ENCODE measurements at places on chromosomes 1 and 21.

DNA sequence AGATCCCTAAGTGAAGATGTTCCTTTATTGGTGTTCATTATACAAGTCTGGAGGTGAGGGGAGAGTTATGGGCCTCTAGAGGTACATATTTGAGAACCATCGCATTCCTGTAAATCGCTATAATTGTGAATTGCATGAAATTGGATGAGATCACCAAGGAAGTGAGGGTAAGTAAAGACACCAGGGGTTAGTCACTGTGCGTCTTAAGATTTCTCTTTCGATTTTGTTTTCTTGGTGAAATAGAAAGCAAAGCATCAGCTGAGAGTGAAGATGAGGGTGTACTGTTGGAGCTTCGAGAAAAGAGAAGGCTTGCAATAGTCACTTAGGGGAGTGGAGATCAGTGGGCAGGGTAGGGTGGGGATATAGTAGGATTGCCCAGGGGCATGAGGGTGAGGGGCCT lies 82.1 kb downstream of the RAVER2 start:
- no peak for DNase-seq

DNA sequence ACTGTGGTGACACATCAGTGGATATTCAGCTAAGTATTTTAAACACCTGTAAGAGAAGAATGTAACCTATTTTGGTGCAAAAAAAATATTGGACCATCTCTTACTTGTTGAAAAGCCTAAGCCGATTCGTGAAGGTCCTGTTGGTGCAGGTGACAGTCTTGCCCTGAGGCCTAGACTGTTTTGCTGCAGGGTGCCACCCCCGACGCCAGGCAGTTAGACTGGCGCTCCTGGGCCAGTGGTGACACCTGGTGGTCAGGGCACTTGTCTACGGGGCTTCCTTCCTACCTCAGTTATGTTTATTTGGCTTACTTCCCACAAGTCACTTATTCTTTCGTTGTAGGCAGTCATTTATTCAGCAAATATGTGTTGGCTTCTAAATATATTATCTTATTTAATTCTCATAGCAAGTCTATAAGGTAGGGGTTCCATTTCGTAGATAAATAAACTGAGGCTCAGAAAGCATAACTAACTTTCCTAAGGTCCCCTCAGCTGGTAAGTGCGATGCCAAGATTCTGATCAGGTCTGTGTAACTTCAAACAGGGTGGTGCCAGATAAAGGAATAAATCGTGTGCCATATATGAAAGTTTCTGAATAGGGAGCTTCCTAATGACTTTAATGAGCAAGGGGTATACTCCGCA lies 1.9 kb downstream of the EEIG2 start:
- DNase-seq = peak; percentile 71

- DNase-seq = no peak
Measured at GRCh38 chr1:228376262-228376628, 30.4 kb downstream of the TRIM11 start.

DNA sequence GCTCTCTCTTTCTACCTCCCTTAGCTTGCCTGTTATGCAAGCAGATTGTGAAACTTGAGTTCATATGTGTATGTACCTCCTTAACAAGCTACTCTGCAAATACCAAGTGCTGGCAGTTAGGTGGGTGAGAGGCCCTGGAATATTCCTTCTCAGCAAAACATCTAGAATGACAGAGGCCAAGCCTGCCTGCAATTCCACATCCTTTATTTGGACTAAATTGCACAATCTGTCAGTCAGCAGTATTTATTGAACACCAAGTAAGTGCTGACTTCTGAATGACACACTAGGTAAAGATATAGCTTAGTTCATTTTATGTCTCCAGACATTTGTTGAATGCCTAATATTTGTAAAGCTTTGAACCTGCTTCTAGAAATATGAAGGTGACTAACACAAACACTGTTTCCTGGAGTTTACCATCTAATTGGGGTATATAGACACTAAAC lies 87.5 kb downstream of the RGL1 start:
- no peak for DNase-seq

- no peak for DNase-seq
Measured at GRCh38 chr1:210797422-210797821, 336.5 kb downstream of the KCNH1 start.

- DNase-seq = no peak
Measured at GRCh38 chr21:14541841-14542490, 4.1 kb downstream of the SAMSN1 start.

- DNase-seq = no peak
Measured at GRCh38 chr1:57848406-57848805, 424.5 kb upstream of the DAB1 start.

- no peak for DNase-seq
Measured at GRCh38 chr21:42782723-42783242, 96.6 kb downstream of the WDR4 start.

DNA sequence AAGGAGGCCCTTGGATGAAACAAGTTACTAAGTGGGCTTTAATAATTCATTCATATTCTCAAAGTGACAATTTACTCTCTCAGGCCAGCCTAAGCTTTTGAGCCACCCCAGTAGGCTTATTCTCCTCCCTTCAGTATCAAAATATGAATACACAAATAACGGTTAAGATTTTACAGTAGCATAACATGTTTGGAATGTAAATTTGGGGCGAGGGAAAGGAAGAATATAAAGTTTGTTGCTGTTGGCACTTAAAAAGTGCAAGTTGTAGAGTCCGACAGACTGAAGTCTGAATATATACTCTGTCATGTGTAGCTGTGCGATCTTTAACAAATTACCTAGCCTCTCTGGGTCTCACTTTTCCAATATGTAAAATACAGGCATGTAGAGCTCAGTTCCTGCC lies 22.6 kb upstream of the MYSM1 start:
- no peak for DNase-seq

- DNase-seq = no peak
Measured at GRCh38 chr1:9761855-9762254, 61.9 kb downstream of the CLSTN1 start.

DNA sequence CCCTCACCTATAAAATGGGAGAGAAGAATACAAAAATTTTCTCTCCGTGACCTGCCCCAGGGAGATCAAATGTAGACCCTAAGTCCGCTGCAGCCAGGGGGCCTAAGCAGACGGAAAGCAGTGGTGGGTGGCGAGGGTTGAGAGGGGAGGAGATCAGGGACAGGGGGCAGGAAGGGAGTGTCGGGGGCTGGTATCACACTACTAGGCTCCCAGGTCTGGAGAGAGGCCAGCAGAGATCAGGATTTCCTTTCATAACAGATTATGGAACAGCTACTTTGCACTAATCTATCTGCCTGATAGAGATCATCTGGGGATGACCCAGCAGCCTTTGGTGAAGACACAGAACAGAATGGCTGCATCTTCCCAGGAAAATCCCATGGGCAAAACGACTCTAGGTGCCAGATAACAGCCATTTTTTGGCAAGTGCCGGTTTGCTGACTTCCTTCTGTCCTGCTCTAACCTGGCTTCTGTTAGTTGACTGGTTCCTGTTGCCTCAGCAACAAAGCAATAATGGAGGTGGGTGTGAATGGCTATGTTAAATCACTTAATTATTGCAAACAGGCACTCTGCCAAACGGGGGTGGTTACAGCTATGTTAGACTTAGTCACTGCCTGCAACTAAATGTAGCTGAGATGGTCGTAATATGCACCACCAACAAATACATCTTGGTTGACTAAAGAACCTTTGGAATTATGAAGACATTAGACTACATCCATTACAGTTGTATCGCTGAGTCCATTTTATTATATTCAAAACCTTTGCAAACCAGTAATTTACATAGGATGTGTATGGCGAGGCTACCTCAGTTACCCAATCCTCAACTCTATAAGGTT lies 30.0 kb upstream of the EPS8L3 start:
- peak; percentile 97 for DNase-seq

DNA sequence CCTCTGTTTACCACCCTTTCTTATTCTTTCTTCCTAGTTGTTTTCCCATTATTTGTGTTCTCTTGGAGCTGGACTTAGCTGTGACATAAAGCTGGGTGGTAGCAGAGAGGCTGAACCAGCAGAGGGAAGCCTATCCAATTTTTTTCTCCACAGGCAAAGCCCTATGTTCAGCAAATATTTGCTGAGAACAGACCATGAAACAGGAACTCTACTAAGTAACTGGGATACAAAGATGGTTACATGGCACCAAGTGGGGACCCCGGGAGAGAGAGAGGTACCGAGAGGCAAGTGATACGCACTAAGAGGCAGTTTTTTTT lies 6.6 kb downstream of the CFAP141 start:
- no peak for DNase-seq

DNA sequence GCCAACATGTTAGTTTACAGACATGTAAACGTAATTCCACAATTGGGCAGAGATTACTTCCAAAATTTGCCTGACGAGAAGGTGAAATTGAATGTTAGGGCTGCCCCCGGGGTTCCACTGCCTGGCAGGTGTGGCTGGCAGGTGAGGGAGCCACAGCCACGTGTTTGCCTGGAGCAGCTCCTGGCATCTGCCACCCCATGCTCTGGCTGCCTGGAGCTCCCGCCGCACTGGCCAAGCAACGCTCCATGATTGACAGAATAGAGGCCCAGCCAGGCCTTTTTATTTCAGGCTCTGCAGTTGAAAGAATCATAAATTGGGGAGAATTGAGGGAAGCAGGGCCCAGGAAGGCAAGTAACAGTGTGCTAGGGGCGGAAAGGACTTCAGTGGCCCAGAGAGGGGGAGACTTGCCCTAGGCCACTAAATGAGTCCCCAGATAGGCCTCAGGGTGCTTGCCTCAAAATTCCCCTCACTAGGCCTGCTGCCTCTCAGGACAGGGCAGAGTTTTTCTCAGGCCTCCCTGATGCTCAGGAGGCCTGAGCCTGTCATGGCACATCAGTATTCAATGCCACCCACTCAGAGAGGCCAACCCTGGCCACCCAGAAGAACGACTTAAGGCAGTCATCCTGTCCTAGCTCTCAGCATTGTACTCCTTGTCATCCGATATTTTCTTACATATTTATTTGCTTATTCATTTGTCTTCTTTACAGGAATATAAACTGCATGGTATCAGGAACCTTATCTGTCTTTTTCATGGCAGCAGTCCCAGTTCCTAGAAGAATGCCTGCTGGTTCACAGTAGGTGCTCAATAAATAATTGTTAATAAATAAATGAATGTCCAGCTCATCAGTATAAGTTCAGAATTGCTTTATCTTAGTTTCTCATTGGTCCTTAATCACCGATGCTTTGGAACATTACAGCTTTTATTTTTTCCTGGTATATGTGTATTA lies 16.6 kb upstream of the S1PR1 start:
- no peak for DNase-seq

DNA sequence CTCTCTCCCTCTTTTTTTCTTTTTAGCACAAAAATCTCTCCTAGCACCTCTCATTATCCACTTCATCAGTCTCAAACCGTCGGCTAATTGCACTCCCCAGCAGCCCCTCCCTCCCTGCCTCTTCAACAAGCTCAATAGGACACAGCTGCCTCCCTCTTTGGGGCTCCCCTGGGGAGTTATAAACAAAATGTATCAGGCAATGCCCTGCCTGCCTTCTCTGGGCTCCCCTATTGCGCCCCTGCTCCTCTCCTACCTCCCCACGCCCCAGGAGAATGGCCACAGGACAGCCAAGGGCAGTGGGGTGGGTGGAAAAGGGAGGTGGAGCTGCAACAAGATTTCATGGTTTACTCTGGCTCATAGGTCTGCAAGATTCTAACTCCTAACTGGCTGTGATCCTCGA lies 147.1 kb upstream of the GRIK3 start:
- DNase-seq = no peak

DNA sequence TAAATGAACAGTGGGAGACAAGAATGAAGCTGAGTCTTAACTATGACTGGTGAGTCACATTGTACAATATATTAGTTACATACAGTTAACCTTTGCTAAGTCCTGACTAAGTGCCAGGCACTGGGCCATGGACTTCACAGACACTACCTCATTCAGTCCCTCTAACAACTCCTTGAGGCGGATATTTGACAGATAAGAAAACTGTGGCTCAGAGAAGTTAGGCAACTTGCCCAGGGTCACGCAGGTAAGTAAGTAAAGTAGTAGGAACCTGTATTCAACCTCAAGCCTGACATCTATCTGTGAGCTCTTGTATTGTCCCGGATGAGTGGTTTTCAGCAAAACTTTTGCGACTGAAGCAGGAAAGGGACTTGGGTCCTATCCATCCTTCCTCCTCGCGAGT lies 62.1 kb downstream of the GNG12 start:
- DNase-seq = no peak

DNA sequence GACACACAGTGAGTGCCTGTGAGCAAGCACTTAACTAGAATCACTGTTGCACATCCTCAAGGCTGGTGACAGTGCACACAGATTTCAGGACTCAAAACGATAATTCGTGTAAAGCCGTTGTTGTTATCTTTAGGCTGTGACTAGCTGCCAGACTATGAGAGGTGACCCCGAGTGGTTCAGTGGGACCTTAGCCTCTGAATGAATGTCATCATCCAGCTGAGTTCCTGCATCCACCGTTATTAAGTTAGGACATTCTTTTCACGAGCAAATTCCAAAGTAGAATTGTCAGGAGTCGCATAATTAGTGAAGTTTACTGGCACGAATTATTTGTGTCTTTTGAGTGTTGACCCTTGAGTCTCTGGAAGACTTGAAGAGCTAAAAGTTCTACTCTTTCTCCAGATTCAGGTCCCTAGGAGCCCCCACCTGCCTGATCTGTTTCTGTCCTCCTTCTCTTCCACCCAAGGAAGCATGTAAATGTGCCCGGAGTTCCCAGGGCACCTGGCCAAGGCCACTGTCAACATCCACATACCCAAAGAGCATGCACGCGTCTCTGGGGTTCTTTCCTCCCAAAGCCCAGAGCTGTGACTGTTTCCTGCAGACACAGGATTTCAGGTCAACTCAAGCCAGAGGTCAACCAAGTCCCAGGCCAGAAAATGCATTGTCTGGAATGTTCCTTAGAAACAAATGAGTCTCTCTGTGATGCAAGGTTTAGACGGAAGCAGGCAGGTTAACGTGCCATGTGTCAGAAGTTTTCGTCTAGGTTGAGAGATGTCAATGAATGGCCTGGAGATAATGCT lies 207.2 kb downstream of the TOMM20 start:
- no peak for DNase-seq

DNA sequence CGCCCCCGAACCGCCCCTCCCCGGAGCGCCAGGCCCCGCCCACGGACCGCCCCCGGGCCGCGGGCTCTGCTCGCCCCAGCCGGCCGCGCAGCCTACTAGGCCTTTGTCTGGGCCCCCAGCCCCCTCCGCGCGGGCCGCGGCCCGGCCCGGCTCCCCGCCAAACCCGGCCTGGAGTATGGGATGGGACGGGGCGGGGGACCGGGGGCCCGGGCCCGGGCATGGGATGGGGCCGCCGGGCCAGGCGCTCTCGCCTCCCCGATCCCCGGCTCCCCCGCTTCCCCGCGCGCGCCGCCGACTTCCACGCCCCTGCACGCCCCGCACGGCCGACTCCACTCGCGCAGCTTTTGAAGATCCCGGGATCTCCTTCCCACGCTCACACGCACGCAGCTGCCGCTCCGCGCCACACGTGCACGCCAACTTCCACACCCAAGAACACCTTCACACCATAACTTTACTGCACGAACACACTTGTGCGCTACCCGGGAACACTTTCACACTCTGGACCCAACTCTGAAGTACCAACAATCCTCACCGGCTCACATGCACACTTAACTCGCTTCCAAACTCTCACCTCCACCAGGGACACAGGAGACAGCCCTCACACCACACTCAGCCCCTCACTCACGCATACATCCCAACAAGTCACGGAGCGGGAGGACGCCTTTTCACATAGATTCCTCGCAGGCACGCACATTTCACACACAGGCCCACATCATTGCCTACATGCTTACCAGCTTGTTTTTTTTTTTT lies 437 bp upstream of the HSPG2 start:
- DNase-seq = no peak
